ENCODE measurements at places on chromosomes 3 and 15.

GRCh38 chr15:90720131-90720530 is 3.0 kb downstream of the BLM start:
- DNase-seq: no peak

DNA sequence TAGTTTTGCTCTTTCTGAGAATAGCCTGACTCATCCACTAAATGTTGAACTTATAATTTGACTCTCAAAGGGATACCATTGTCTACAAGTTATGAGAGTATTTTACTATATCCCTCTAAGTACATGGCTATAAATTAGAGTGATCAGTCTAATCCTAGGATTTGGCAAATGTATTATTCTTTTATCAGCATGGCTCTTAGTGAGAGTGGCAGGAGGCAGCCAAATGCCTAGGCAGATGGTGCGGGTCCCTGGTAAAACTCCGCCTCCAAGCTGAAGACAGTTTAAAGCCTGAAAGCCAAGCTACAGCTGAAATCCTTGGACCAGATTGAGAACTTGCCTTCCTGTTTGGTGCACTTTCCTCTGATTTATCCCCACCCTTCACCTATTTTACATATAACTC is 631.8 kb downstream of the SQOR start:
- no peak for DNase-seq

GRCh38 chr15:90103701-90104329 is 1.5 kb upstream of the IDH2 start:
- no peak for DNase-seq

DNA sequence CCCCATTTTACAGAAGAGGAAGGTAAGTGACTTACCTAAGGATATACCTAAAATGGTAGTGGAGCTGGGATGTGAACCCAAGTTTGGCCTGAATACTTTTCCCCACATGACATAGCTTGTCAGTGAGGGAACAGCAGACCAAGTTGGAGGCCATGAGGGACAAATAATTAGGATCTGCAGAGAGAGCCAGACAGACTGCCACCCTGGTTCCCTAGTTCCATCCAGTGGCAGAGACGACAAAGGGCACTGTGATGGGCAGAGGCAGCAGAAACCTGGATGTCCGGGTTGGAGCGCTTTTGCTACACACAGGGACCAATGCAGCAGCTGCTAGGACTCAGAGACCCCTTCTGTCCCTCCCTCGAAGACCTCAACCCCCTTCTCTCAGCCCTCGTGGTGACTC is 1.2 kb downstream of the CPLX3 start:
- no peak for DNase-seq

DNA sequence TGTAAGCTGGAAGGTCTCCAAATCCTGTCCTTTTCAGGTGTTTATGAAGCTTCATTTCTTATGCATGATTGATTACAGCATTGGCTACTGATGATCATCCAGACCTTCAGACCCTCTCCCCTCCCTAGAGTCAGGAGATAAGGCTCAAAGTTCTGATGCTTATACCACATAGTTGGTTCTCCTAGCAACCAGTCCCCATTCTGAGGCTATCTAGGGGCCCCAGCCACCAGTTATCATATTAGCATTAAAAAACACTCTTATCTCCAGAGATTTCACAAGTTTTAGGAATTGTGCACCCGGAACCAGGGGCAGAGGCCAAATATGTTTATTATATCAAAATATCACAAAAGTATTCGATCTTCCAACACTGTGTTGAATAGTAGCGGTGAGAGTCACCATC is 953.1 kb downstream of the FHIT start:
- DNase-seq: no peak

DNA sequence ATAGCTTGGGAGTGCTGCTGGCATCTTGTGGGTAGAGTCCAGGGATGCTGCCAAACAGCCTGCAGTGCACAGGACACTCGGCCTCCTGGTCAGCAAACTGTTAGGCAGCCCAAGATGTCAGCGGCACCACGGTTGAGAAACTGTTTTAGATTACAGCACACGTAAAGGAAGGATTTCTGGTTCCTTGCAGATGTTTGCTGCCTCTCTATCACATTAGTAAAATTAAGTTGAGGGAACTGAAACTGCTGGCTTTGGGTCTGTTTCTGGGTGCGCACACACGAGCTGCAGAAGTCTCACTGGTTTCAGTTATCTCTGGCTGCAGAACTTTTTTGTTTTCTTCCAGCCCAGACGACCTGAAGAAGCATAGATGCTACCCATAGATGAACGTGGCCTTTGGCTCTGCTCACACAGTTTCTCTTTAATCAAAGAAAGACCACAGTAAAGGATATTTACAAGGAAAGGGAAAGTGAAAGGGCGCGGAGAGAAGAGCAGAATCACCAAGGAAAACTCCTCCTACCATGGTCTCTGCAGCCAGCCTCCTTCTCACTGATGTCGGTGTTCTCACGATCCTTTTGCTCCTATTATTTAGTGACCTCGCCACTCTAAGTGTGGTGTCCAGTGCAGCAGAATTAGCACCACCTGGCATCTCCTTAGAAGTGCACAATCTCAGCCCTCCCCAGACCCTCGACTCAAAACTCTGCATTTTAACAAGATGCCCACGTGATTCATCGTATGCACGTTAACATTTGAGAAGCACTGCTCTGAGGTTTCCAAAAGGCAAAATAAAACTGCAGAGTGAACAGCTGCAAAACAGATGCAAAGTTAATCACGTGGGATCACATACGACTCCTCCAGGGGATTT is 50.6 kb upstream of the AKAP13 start:
- no peak for DNase-seq

DNA sequence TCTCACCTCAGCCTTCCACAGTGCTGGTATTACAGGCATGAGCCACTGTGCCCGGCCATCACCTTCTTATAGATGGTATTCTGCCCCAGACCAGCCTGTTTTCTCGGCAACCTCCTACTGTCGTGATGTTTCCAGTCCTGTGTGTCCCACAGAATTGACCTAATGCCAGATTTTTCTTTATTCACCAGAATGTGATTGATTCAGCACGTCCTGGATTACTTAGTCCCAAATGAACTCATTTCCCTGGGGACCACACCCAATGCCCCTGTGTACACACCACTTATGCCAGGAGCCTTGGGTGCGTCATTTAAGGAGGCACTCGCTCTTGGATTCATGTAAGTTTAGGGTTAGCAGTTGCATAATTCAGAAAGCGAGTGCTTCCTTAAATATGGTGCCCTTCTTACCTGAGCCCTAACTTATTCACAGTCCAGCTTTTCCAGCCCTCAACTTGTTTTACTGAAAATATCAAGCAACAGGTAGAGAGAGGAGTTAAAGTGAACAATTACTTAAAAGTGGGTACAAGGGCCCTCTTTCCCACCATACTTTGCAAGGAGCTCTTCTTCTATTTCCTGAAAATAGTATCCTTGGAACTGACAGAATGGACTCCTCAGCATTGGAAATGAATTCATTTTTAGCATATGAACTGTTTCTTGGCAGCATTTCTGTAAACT is 64.6 kb upstream of the UBE2E1 start:
- DNase-seq: no peak

DNA sequence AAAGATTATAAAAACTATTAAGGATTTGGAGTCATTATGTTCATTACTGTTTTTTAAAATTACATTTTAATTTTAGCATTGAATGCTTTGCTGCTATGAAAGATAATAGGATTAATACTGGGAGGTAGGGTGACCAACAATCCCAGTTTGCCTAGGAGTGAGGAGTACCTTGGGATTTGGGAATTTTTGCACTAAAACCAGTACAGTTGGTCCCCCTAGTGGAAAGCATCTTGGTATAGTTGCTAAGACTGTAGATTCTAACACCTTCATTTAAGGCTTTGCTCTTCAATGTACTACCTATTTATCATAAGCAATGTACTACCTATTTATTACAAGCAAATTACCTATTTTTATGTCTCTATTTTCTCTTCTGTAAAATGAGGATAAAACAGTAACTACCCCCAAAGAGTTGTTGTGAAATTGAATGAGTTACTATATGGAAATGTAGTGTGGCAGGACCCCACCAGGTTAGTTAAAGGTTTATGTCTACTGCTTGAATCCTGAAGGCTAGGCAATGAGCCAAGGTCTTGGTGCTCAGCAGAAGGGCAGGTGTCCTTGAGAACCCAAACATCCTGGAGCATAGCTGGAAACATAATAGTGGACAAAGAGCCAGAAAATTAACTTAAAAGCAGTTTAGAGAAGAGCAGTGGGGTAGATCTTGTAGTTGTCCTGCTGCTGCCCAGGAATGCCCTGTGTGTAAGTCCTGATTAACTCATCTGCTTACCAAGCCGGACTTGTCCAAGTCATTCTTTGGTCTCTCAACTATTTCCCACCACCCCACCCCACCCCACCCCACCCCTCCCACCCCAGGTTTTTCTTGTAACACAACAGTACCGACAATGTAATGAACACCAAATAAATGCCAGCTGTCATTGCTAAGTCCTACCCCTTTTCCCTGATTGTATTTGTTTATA is 49.2 kb upstream of the NMD3 start:
- no peak for DNase-seq

DNA sequence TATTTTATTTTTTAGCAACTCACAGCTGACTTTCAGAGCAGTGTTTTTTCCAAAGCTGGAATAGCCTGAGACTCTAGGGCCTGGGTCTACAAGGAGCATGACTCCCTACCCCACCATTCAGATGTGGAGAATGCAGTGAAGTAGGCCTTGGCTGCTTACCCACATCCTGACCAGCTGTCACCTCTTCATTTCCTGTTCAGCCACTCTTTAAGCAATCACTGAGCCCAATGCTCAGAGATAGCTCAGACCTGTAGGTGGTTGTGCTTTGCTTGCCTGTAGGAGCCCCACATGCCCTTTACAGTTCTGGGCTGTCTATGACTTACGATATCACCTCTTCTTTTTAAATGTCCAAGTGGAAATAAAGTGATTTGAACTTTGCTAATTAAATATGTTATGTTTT is 148.1 kb downstream of the NEK11 start:
- DNase-seq: no peak

DNA sequence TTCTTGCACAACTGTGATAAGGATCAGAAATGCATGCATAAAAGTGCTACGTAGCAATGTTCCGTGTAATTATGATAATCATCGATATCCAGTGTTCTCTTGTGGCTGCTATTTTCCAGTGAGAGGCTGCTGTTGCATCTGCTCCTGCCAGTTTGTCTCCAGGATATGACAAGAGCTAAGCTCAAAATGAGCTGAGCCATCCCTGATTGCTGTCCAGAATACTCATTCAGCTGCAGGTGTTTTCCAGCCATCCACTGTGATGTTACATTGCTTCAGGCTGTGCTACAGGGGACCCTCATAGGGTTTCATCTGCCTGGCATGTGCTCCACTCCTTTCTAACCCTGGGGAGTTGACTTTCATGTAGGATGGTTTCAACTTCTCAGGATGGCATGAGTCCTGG is 976.0 kb downstream of the ROBO1 start:
- DNase-seq: no peak

DNA sequence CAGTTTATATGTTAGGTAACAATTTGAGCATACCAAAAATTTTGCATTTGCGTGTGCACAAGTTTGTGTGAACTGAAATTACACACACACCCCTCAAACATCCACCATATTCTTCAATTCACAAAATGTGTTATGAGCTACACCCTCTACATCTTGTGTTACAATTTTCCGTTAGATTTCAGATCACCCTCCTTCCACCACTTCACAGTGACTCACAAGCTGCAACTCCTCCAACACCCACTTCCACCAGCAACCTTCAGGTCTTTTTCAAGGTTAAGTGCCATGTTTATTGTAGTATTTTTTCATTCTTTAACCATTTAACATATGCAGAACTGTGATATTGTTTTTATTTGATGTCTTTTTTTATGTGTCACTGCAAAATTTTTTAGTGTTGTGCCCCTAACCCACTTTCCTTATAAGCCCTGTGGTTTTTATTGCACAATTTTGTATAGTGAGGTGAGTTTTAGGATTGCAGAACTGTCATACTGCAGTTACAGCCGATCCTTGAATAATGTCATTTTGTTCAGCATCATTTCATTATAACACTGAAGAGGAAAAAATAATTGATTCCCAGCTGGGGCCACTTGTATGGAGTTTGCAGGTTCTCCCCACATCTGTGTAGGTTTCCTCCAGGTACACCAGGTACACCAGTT is 148.9 kb downstream of the PLCL2 start:
- no peak for DNase-seq

- DNase-seq: no peak
Observed at GRCh38 chr3:126432361-126433104, 37.8 kb downstream of the CFAP100 start.

- DNase-seq: no peak
Observed at GRCh38 chr3:49333091-49333490, 6.8 kb downstream of the USP4 start.

GRCh38 chr3:148208975-148209374 is 488.7 kb upstream of the AGTR1 start:
- DNase-seq: no peak

GRCh38 chr15:53936137-53936536 is 42.1 kb upstream of the UNC13C start:
- no peak for DNase-seq

- no peak for DNase-seq
Observed at GRCh38 chr3:184459355-184459754, 79.5 kb downstream of the CHRD start.

GRCh38 chr3:188446766-188447165 is 292.8 kb downstream of the LPP start:
- DNase-seq: no peak

DNA sequence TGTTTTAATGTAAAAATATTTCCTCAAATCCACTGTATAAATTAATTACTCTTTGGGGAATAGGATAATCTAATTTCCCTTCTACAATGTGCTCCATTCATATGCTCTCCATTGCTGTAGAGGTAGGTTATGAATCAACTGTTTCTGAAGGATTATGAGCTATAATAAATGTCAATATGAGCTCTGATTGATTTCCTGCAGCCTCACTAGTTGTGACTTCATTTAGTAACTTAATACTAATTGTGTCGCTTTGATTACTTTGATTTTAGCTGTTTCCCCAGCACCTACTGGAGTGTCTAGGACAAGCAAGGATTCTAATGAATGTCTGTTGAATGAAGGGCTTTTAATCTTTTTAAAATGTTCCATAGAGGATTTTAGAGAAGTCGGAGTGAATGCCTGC is 236.8 kb upstream of the NR2E3 start:
- no peak for DNase-seq

All from cortex of kidney (tissue), 1 donor.